ENCODE measurements at places on chromosomes 13 and 19.
A peak's percentile ranks its signal among the peaks of the same experiment; 100 is the strongest.

DNA sequence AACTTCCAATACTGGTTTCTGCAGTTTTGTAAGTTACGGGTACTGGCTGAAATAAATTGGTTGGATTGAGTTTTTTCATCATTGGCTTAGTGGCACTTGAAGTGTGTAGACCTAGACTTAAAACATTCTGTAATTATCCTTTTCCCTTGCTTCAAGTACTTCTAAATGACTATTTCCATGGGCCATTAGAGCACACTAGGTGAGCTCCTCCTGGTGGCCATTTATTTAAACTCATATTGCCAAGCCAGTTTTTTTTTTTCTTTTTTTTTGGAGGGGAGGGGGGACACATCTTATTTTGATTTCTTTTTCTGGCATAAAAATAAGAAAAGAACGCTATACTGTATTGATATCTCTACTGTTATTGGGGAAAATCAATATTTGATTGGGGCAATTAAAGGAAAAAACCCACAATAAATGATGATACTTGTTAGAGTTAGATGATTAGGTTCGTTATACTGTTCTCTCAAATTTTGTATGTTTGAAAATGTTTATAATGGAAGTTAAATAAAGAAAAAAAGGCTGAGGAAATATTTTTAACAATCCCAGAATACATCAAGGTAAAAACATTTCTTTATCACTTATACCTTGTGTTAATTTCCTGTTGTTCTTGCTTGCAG is 82.9 kb downstream of the PDS5B start:
- DNase-seq = peak; percentile 60

DNA sequence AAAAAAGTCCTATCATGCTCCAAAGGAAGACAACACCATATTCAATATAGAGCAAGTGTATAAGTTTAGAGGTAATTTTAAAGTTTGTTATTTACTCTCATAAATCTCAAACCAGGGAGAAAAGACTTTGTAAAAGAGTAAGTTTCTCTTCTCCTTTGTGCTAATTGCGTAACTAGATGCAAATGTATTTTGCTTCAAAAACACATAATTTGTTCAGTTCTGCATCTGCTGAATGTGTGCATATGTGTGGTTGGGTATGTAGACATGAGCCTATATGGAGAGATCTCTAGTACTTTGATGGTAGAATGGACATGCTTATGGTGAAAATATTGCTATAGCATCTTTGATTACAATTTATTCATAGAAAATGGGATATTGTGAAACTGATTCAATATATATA is 17.8 kb upstream of the MIR17HG start:
- DNase-seq = peak; percentile 80

- DNase-seq = no peak
Observed at GRCh38 chr19:49342291-49342721, 7.1 kb downstream of the CD37 start.

DNA sequence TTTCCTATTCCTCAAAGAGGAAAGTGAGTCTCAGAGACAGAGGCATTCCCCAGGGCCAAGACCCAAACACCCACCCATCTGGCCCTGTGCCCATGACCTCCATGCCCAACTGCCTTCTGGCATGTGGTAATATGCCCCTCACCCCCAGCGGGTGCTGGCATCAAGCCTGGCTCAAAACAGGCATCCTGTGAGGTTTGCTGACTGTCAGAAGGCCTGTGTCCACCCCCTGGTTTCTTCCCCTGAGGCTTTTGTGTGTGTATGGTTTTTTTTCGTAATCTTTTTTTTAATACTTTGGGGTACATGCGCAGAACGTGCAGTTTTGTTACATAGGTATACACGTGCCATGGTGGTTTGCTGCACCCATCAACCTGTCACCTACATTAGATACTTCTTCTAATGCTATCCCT is 7.6 kb upstream of the KANK2 start:
- no peak for DNase-seq

- DNase-seq = no peak
Observed at GRCh38 chr13:80359414-80359777, 18.5 kb upstream of the SPRY2 start.

DNA sequence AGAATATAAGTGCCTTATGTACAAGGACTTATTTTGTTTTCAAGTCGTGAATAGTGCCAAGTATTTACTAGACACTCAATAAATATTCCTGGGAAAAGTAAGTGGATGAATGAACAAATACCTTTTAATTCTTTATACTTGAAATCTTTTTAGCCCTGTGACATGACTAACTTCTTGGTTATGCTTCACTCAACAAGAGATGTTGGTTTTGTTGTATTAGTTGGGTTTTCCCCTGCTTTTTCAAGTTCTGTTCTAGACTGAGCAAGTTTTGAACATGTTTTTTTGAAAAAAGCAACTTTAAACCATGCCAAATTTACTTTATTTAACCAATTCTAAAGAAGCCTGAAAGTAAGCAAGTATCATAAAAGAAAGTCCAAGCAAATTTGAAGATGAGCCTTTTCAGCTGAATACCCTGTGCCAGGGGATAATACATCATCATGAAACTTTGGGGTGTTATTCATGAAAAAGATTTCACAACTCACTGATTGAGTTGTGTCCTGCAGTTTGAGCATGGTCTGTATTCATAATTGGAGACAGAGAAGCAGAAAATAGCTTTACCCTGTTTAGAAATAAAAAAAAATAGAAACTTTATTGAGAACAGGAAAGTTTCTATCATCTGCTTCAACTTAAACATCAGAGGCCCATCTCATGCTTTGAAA is 11.1 kb downstream of the LMO7 start:
- DNase-seq = no peak

DNA sequence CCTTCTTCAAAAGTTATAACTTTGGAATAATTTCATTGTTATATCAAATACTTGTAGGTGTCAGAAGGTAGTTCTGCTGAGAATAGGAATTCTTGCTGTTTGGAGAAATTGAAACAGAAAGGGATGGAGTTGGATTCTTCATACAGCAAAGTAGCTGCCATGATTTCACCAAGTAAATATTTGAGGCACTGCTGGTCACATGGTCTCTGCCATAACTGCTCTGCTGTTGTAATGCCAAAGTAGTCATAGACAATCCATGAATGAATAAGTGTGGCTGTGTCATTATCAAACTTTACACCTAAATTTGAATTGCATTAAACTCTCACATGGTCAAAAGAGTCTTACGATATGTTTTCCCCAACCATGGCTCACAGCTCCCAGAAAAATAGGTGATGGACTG is 308.6 kb downstream of the GPC6 start:
- no peak for DNase-seq

DNA sequence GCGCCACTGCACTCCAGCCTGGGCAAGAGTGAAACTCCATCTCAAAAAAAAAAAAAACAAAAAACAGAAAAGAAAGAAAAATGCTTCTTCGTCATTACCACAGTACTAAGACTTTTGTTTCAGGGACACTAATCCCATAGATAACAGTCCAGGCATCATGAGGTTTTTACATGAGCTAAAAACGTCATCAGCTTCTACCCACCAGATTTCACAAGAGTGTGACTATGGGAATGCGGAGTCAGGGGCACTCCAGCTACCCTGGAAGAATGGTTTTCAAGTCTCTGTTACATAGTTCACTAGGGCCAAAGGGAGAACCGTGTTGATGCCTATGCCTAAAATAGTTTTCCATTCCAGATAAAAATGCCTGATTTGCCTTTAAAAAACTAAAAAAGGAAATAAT is 33.2 kb downstream of the RAB20 start:
- DNase-seq = peak; percentile 97

- DNase-seq = peak; percentile 6
Observed at GRCh38 chr13:26502826-26503225, 54.7 kb upstream of the WASF3 start.

DNA sequence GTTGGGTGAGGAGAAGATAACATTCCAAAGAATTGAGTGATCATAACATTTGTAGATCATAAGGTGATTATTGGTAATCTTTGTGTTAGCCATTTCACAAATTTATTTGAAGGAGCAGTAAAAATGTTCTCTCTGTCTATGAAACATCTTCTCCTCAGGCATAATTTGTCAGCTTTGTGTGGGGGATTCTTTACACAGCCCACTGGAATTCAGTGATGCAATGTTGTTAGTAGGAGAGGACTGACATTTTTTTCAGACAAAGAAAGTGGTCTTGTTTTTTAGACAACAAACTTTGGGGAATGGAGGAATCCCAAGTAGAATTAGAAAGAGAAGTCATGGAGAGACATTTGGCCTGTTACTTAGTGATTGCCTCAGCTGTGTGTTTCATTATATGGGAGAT is 100.3 kb downstream of the ITGBL1 start:
- no peak for DNase-seq

DNA sequence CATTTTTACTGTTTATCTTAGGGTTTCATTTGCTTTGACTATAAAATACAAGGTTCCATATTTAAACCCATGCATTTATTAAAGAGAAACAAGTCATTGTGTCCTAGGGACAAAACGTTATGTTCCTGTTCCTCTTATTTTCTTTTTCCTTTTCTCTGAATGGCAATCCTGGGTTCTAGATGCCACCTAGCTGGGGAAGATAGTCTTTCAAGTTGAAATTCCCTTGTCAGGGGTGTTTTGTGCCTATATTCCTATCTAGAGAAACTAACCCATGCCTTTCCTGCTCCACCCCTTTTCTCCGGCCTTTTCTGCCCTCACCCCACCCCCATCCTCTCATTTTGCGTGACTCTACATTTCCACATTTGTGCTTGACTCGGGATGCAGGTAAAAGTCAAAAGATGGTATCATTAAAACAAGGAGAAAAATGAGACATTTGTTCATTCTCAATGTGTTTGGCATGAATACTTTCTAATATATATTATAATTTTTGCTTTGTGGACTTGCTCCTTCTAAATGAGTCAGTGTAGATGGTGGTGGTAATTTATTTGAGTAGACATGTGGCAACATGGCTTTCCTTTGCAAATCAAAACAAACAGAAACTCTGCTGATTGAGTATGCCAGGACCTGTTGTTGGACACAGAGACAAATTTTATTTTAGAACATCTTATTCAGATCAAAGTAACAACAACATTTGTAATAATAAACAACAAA is 26.8 kb upstream of the STARD13 start:
- DNase-seq = peak; percentile 18

GRCh38 chr13:73598020-73598712 is 536.0 kb downstream of the KLF12 start:
- DNase-seq = no peak

Measured in MV-4-11 (cell line).